ENCODE measurements at places on chromosomes 13 and 19.

DNA sequence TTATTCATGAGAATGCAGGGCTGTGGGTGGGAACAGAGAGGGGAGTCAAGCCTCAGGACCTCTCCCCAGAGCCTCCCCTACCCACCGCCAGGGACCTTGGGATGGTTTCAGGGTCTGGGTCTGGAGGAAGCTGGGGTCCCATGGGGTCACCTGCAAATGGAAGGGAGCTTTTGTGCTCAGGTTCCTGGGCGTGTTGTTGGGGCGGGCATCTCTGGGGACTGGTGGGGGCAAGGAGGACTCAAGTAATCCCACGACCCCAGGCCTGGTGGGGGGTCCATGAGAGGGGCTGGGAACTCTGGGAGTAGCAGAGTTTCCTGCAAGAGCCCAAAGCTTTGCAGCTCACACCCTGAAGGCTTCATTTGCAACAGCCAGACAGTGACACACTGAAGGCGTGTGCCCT is 60.2 kb downstream of the UNC13A start:
- no peak for DNase-seq

- no peak for DNase-seq
Observed at GRCh38 chr13:111153977-111154332, 38.8 kb downstream of the ARHGEF7 start.

DNA sequence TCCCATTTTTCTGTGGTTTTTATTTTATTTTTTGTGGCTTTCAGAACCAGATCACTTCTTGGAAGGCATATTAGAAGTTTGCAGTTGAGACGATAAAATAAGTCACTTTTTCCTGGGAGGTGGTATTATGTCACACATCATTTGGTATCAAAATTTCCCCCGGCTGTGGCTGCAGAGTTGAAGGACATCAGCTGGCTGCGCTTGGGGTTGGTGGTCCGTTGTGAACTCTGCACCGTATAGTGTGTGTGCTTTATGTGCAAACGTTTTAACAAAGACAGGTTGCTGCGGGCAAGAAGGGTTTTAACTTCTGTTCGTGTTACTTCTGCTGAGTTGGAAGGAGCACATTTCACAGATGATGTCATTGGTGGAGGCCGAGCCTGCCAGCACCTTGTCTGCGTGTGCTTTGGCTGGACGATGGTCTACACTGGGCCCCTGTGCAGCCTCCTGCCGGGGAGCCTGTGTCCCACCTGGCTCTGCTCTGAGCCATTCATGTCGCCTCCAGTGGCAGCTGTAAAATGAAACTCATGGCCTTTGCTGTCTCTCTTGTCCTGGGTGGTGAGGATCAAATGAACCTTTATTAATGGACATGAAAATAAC is 9.6 kb downstream of the ATP11A start:
- no peak for DNase-seq

- no peak for DNase-seq
Observed at GRCh38 chr19:11576227-11576626, 1.2 kb downstream of the ACP5 start.

- no peak for DNase-seq
Observed at GRCh38 chr13:42056583-42056982, 8.1 kb downstream of the DGKH start.

DNA sequence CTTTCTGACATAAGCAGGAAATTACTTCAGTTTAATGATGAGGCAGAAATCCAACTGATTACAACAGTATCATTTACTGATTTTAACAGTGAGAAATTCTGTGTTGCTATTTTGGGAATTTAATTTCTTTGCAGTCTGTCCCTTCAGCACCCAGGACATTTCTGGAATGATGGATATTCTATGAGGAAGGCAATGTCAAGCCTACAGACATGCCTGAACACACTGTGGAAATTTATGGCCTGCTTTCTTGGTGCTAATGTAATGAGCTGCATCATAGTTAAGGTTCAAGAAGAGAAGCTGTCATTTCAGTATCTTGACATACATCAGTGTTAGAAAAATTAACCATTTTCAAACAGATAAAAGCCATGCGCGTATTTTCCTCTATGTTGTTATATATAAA is 87.7 kb downstream of the SLITRK1 start:
- DNase-seq = no peak

DNA sequence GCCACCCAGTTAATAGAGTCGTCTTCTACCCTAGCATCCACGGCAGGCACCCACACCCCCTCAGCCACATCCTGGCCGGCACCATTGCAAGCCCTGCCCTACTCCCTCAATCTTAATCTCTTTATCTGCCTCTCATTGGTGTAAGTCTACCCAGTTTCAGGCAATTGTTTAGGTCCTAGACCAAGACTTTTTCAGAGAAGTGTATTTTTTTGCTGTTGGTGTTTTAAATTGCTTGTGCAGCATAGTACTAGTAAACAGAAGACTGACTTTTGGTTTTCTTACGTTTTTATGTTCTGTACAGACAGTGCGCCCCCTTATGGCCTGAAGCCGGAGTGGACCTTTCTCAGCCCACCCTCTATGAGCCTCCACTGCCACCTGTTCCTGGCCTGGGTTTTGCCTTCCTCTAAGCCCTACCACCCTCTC is 2.3 kb upstream of the LCP1 start:
- peak; percentile 52 for DNase-seq

DNA sequence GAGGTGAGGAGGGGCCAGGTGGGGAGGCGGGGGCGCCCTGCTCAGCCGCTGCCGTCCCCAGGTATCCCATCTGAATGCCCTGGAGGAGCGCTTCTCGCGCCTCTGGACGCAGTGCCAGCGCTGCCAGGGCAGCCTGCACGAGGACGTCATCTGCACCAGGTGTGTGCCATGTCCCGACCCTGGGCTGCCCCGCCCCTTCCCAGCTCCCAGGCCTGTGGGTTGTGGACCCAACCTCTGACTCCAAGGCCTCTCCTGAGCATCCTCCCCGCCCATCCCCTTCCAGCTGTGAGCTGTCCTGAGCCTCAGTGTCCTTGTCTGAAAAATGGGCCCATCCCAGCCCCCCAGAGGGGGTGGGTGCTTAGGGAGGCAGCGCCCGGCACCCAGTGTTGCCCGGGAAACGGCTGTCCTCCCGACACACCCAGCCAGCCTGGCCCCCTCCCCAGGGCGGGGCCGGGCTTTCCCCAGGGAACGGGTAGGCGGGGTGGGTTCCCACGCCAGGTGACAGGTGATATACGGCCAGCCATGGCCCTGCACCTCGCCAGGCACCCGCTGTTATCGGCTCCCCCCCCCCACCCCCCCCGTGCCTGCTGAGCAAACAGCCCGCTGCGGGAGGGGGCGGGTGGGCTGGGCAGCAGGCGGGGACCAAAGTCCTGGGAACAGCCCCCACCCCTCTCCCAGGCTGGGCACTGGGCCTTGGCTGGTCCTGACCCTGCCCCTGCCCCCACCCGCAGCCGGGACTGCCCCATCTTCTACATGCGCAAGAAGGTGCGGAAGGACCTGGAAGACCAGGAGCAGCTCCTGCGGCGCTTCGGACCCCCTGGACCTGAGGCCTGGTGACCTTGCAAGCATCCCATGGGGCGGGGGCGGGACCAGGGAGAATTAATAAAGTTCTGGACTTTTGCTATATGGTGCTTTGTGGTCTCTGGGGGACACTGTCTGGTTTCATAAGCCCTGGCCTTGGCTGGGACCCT is 1.3 kb upstream of the SPIB start:
- DNase-seq = no peak

Data from activated CD4-positive, alpha-beta T cell treated with anti-CD3 and anti-CD28 coated beads, Interleukin-2, amount 50 U/mL, for 24 hours (primary cell).